ENCODE measurements at places on chromosomes 4 and X. TPM values are rescaled to one million over a fixed set of nuclear protein-coding genes. Genes with fewer than 3 reads are reported as not detected.

DNA sequence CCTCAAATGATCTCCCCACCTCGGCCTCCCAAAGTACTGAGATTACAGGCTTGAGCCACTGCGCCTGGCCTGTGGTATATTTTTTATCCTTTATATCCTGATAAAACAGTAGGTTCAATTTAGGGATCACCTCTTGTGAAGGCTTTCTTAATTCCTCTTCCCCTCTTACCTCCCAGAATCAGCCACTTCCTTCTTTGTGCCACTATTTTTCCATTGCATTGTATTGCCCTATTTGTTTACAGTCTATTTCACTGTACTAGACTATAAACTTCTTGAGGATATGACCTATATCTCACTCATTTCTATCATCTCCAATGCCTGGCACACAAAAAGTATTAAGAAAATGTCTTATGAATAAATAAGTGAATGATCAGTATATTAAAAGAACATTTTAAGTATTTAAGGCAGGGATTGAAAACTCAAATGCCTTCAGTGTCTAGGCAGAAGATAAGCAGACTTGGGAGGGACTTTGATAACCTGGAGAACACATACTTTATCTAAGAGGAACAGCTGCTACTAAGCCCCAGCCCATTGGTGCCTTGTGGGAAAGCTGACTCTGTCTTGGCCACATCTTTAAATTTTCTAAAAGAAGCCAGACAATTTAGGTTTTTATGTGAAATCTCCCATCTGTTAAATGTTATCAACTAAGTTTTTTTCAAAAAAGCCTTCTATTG lies 82.3 kb upstream of the OGT start:
- DNase-seq: no peak

GRCh38 chr4:74659576-74660411 lies 134.5 kb downstream of the BTC start:
- DNase-seq: no peak

- DNase-seq: no peak
These were observed 26.5 kb upstream of the IRAK1 start for GRCh38 chrX:154046031-154046781.

DNA sequence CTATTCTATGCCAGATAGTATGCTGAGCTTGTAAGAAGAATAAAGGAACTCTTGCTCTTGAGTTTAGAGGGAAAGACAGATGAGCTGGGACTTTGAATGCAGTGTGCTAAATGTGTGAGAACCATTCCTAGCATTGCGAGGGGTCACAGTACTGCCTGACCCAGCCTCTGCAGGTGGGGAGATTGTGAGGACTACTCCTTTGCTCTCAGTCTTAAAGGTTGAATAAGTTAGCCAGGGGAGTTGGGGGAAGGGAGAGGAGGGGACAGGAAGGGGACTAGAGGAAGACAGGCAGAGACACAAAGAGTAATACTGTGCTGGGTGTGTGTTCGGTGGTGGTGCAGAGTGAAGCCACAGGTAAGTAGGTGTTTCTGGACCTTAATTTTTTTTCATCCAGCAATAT lies 41.7 kb downstream of the DCUN1D4 start:
- no peak for DNase-seq

GRCh38 chr4:86544310-86544966 lies 49.7 kb upstream of the PTPN13 start:
- no peak for DNase-seq

DNA sequence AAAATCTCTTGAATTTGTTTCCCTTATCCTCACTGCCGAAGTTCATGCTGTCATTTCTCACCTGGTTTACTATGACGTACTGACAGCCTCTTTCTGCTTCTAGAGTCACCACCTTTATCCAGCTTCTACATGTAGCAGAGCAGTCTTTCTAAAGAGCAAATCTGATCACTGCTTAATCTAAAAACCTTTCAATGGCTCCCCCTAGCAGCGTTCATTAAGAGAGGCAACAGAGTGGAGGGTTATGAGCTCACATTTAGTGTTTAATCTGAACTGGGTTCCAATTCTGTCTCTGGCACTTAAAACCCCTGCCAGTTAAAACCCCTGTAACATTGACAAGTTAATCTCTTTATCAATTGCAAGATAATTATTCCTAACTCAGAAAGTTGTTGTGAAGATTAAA lies 4.4 kb downstream of the RBPJ start:
- DNase-seq: no peak

DNA sequence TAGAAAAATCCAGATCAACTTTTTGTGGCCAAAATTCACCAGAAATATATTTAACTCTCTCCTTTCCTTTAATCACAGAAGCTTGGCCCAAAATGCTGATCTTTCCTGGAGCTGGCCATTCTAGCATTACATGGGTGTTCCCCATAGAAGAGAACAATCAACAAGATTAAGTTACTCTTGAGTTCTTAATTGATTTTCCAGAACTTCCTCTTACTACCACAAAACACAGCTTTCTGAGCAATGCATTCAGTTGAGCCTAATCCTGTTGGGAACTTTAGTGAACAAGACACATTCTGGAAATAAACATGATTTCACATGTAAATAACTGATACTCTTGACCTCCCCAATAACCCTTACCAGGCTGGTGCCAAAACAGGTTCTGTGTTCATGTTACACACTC lies 45.4 kb upstream of the STIM2 start:
- no peak for DNase-seq

- no peak for DNase-seq
These were observed 42.3 kb downstream of the AFF2 start for GRCh38 chrX:148542481-148543255.

GRCh38 chr4:36138220-36138619 lies 106.1 kb downstream of the ARAP2 start:
- DNase-seq: no peak

DNA sequence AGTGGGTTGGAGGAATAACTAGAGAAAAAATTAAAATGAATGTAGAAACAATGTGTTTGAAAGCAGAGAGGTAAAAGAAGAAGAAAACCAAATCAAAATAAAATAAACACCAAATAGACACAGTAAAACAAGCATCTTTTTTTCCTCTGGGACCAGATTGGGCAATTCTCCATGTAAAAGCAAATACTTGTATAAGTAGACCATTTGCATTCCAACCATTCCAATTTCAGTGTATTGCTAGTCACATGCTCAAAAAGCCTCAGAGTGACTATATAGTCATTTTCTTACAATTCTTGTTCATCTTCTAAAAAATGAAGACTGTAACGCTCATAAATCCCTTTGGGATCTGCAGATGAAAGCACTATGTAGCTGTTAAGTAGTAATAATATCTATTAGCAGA lies 969.5 kb downstream of the PCDH18 start:
- no peak for DNase-seq

DNA sequence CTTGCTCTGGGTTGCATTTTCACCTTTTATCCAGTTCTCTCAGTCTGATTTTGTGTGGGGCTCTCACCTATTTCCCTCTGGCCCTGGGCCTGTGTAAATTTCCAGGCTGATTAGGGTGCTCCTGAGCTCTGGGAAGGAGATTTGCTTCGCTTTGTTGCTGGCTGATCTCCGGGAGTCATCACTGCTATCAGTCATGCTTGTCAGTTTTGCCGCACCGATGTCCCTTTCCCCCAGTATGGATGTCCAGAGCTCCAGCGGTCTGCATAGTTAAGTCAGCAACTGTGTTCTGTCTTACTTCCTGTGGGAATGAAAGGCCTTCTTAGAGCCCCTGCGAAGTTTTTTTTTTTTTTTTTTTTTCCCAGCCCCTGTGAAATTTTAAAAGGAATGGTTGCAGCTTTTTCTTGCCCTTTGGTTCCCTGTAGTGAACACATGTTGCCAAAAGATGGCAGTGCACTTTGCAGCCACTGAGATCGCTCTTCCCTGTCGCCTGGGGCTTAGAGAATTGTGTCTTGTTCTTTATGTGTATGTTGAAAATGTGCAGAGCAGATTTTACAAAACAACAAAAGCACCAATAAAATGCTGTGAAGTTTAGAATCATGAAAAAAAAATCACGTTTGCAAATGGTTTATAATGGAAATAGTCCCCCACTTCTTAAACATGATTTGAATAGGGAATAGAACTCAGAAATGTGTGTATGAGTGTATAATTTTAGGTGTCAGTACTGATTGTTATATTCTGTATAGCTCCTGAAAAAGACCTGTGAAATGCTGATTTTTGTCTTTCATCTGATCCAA lies 109.1 kb upstream of the SLC4A4 start:
- peak; percentile 57 for DNase-seq

DNA sequence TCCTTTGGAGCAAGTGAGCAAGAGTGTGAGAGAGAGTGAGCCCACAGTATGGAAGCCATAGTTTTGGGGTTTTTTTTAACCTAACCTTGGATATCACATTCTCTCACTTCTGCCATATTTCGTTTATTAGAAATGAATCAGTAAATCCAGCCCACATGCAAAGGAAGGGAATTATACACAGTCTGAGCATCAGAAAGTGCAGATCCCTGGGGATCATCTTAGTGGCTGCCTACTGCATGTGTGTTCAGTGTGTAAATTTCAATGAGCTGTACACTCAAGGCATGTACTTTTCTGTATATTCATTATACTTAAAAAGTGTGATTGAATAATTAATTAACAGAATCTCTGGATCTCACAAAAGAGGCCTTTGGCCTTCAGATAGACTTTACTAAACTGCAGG lies 133.8 kb upstream of the PRPS2 start:
- no peak for DNase-seq

DNA sequence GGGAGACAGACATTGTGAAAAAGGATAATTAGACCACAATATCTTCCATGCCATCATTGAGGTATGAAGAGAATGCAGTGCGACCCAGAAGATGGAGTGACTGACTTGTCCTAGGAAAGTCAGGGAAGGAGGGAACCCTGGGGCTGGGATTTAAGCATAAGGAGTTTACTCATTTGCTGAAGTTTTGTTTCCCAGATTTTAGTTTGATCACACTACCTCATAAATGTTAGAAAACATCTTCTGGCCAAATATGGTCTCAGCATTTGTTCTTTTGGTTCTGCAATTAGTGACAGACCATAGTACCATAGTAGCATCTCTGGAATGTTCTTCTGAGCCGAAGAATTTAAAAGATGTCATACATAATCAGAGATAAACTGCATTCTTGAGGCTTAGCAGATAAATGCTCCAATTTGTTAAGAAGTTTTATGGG lies 96.5 kb upstream of the PGRMC2 start:
- no peak for DNase-seq

- DNase-seq: no peak
These were observed 90.6 kb upstream of the AFAP1 start for GRCh38 chr4:8030121-8030781.

DNA sequence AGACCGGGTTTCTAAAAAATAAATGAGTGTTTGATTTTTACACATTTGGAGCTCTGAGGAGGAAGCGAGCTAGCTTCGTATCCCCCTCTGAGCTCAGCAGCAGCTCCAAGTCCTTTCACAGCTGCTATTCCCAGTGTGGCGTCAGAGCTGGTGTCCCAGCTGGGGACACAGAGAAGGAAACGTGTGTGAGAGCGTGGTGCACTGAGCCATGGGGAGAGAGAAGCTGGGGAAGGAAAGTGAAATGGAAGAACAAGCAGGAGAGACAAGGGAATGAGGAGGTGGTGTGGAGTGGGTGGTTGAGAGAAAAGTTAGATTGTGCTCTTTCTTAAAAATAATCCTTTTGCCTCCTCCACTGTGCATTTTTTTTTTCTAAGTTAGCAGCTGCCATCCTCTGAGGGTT lies 79.5 kb upstream of the SLC4A4 start:
- no peak for DNase-seq

DNA sequence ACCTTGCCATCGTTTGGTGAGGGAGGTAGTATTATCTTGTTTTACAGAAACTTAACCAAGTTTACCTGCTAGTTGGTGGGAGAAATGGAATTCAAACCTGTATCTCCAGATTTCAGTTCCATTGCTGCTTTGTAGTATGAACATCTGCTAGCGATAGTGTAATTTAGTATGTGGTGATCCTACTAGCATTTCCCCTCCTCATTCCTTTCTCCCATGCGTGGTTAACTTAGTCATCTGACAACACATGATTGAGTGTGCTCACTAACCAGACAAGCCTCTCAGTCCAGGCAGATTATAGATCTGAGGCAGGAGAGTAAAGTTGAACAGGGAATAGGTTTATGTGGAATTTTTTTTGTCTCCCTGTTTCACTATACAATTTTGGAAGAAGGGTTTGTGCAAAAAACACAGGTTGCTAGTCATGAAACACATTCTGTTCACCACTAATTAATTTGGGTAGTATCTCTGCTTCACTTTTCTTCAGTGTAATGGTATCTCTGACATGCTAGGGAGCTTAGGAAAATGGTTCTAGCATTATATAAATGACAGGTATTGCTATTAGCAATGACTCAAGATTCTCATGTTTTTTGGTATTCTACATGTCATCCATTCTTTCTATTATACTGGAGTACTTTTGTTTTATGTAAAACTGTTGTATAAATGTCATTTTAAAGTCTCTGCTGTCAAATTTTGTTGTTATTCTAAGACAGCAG lies 21.7 kb downstream of the RBPJ start:
- DNase-seq: no peak

DNA sequence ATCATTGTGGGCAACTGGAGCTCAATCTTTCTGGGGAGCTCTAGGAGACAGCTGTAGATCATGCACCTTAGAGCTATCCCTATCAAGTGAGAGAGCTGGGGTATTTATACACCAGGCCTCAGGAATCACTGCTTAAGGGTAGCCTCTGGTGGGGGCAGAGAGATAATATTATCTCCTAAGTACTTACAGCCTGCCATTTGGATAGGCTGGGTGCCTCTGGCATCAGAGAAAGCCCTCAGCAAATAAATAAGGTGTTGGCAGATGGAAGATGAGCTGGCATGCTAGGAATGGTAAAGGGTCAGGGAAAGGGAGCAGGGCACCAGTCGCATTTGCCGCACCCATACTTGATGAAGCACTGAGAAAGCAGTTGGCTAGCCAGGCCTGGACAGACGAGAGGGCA lies 75.9 kb downstream of the HCCS start:
- no peak for DNase-seq

- no peak for DNase-seq
These were observed 6.8 kb upstream of the CTBP1 start for GRCh38 chr4:1255699-1256098.

Gene NLRP2B
- not detected for total RNA-seq

Gene GSX2
- total RNA-seq: not detected

Gene ZFYVE28
- 32.4 TPM for total RNA-seq

Gene FRAS1
- 9.3 TPM for total RNA-seq

Gene GPR50
- total RNA-seq: not detected

Gene CXCL8
- total RNA-seq: 0.73 TPM

Gene CDX4
- total RNA-seq: not detected

Gene CRLF2
- 0.63 TPM for total RNA-seq
